Heart right ventricle (tissue), 16 donors: ENCODE measurements at places on chromosomes 3 and 15. TPM values are rescaled to one million over a fixed set of nuclear protein-coding genes. Genes with fewer than 3 reads are reported as not detected.

The BCHE gene
- 1.8 TPM for polyA plus RNA-seq

The SENP7 gene
- polyA plus RNA-seq, result 18.9 TPM

The PP2D1 gene
- not detected for polyA plus RNA-seq

The TAGLN3 gene
- polyA plus RNA-seq, result 0.10 TPM

The MYD88 gene
- polyA plus RNA-seq, result 7.1 TPM

The KNG1 gene
- not detected for polyA plus RNA-seq
